GM03348 (cell line): ENCODE measurements at places on chromosomes 3 and 15.

- DNase-seq = peak; percentile 33
Measured at GRCh38 chr3:177615015-177615414, 417.7 kb upstream of the TBL1XR1 start.

DNA sequence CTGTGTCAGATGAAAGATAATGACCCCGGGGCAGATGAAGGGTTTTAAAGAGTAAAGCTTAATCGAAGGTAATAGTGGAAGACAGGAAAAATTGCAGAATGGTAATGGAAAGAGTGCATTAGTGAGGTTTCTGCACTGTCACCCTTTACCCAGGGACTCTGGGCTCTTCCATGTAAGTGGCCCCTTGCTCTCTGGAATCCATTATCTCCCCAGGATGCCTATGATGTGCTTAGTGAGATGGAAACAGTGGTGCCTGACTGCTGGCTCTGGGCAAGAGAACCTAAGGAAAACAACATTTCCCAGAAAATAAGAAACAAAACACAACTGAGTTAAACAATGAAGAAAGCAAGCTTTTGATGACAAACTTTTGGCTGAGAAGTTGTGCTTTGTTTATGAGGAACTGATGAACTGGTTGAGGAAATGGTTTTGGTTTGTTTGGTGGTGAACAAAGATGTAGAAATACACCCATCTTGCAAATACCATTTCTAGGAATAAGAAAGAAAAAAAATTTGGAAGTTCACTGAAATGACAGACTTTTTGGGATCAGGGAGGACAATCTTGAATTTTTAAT, 119.9 kb upstream of the RASGRP1 start:
- no peak for DNase-seq

DNA sequence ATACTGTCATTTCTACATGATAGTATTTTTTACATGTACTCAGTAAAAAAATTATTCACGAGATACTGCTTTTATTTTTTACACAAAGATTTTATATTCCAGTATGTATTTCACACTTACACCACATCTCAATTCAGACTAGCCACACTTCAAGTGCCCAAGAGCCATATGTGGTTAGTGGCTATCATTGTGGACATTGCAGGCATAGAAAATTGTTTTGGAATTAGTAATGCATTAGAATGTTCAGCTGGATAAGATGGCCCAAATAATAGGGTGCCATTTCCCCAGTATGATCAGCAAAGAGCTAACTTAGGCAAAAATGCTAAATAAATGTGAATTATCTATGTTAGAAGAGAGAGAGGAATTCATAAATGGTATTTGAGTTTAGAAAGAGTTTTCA, 203.8 kb upstream of the MCTP2 start:
- DNase-seq = no peak

DNA sequence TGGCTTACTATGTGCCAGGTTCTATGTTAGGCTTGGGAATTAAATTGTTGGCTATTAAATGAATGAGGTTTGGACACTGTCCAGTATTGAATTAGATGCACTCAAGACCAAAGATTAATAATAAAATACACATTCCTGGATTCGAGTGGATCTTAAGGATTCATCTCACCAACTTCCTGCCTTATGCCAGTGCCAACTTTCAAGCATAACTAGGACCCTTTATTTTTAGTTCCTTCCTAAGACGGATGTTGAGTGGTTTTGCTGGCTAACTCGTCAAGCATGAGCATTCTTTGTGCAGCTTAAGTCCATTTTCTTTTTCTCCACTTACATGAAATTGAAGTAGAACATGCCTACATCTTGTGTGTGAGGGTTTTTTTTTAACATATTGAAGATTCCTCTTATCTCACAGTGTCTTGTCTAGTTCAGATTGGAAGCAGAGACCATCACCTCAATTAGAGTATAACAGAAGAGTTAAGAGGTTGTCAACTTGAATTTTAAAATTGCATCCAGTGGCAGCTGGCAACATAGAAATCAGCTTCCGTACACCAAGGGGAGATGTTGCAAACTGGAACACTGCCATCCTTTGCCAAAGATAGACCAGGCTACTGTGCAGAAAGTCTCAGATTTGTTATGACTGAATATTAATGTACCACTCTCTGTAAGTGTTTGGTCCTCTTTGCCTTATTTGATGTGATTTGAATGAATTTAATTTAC, 106.3 kb upstream of the BFSP2 start:
- no peak for DNase-seq

DNA sequence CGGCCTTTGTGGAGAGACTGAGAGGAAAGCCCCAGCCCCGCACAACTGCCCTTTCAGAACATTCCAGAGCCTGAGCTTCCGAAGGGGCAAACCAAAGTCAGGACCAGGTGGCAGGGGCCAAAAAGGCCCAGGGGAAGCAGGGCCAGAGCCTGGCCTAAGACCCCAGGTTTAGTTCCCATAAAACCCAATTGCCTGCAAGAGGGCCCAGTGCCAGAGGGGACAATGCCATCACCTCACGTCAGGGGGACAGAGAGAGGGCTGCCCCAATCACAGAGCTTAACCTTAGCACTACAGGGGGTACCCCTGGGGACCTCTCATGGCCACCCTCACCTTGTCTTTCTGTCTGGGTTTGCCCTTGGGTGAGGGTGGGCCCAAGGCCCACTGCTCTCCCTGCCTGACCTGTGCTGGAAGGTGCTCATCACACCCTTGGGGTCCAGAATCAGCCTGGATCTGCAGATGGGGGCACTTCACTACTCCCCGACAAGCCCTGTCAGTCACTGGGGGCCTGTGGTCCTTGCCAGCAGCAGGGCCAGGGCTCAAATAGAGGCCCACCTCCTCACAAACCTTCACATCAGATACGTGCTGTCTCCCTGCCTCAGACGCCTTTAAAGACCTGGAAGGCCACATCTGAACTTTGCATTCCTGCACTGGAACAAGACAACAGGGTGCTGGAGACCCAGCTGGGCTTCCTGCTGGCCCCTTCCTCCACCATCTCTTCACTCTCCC, 3.8 kb downstream of the CALML4 start:
- DNase-seq = no peak

DNA sequence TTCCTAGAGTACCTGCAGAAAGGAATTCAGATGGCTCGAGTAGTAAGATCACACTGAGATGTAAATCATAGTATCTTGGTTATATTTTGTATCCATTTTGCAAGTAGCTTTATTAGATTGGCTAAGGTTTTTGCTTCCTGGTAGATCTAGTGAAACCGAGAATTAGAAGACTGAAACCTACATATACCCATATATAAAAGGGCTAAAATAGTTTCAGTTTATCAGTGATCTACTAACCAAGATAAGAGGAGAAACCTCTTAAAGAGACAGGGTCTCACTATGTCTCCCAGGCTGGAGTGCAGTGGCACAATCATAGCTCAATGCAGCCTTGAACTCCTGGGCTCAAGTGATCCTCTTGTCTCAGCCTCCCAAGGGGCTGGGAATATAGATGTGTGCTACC, 135.3 kb downstream of the PCCB start:
- no peak for DNase-seq

GRCh38 chr3:64141476-64141875, 83.8 kb downstream of the PRICKLE2 start:
- DNase-seq = no peak

- peak; percentile 82 for DNase-seq
Measured at GRCh38 chr15:85831415-85832113, 36.8 kb upstream of the KLHL25 start.

GRCh38 chr3:62975566-62975965, 100.3 kb upstream of the CADPS start:
- no peak for DNase-seq

- DNase-seq = no peak
Measured at GRCh38 chr3:196886144-196886543, 18.4 kb downstream of the SENP5 start.

GRCh38 chr3:57852896-57853295, 96.8 kb downstream of the SLMAP start:
- peak; percentile 42 for DNase-seq

DNA sequence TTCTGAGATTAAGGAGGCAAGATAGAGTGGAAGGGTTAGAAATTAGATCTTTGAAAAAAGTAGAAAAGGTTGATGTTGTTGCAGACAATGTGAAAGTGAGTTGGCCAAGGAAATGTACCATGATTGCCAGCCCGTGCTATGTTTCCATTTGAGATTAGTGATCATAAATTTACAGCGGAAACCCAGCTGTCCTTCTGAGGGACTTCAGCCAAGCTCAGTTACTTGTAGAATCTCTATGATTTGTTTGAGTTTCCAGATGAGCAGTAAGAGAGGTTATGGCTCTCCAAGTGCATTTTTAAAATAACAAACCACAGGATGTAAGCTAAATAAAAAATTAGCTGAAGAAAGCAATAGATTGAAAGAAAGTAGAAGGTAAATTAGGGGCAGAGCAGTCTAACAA, 54.2 kb upstream of the RBMS3 start:
- DNase-seq = peak; percentile 21

DNA sequence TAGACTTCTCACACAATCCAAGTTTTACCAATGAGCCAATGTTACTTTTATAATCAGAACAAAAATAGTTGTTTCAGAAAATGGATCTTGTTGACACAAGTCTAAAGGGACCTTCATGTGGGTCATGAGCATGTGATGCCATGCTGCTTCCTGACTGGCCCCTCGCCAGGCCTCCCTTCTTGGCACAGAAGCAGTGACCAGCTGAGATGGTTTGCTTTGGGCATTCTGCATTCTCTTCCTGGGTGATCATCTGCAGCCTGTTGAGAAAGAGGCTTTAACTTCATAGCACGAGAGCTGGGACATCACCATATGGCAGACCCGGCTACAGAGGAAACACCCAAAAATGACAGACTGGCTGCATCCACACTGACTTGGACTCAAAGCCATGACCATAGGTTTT, 45.7 kb downstream of the TGM4 start:
- DNase-seq = no peak
